ENCODE measurements at places on chromosomes 1 and 21.

DNA sequence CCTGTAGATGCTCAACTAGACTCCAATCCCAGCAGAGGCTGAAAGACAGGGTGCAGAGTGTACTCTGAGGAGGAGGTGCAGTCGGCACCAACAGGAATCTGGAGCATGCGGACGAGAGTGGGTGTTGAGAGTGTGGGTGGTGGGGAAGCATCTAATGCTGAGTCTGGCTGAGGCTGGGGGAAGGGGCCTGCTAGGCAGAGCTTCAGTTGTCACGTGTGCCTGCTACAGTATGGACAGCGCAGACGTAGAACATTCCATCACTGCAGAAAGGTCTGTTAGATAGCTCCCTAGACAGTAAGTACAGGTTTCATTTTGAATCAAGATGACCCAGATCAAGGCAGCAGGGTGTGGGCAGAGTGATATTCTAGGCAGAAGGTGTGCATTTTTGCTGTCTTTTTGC lies 23.1 kb downstream of the SNAP47 start:
- DNase-seq, result no peak

GRCh38 chr1:205286335-205286950 lies 35.1 kb downstream of the NUAK2 start:
- no peak for DNase-seq

GRCh38 chr1:179883040-179883744 lies 1.1 kb downstream of the TOR1AIP1 start:
- DNase-seq, result no peak

DNA sequence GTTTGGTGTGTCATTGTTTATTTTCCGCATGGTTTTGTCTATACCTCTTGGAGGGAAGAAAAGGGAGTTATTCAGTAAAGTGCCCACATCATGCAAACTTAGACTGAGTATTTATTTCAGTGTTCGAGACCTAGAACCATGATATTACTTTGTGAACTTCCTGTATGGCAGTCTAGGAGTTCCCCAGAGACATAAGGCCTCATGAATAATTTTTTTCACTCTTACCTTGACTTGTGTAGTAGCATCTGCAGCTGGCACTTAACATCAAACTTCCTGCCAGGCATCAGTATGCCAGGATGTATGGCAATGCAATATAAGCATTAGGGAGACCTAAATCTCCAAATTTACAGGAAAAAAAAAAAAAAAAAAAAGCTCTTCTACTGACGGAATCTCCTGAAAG lies 287.7 kb downstream of the NEGR1 start:
- no peak for DNase-seq

- peak; percentile 53 for DNase-seq
Measured at GRCh38 chr1:161382214-161383019, 14.7 kb upstream of the CFAP126 start.

- no peak for DNase-seq
Measured at GRCh38 chr1:172496678-172497077, 36.3 kb upstream of the SUCO start.

- DNase-seq, result no peak
Measured at GRCh38 chr1:228236744-228237143, 28.9 kb downstream of the OBSCN start.

GRCh38 chr1:225349826-225350225 lies 78.0 kb downstream of the LBR start:
- no peak for DNase-seq

GRCh38 chr1:206685769-206686477 lies 1.2 kb downstream of the MAPKAPK2 start:
- no peak for DNase-seq

GRCh38 chr1:154698320-154699096 lies 90.5 kb upstream of the ADAR start:
- no peak for DNase-seq

GRCh38 chr1:107776900-107777663 lies 187.9 kb downstream of the VAV3 start:
- DNase-seq, result no peak

DNA sequence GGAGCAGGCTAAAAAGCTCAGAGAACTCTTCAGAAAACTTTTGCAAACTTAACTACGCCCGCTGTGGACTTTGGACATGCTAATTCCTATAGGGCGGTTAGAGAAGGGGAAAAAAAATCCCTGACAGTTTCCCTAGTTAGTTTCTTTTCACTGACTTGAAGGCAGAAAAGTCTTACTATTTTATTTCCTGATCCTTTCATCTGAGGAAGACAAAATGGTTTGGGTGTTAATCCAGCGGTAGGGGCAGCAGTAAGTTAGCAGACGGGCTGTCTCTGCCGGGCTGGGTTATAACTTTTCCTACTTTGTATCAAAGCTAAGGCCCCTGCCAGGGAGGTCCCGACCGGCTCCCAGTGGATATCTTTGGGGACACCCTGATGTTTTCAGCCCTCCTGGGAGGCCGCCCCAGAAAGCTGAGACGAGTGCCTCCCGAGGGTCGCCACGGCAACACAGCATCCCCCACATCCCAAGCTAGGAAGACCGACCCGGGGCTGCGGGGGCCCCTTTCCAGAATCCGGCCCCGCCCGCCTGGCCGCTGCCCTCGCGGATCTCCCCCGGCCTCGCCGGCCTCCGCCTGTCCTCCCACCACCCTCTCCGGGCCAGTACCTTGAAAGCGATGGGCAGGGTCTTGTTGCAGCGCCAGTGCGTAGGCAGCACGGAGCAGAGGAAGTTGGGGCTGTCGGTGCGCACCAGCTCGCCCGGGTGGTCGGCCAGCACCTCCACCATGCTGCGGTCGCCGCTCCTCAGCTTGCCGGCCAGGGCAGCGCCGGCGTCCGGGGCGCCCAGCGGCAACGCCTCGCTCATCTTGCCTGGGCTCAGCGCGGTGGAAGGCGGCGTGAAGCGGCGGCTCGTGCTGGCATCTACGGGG lies 162.6 kb downstream of the RUNX1 start:
- DNase-seq, result no peak

Measured in D721Med (cell line).